HS-27A (cell line): ENCODE measurements at places on chromosomes 2 and 18.

DNA sequence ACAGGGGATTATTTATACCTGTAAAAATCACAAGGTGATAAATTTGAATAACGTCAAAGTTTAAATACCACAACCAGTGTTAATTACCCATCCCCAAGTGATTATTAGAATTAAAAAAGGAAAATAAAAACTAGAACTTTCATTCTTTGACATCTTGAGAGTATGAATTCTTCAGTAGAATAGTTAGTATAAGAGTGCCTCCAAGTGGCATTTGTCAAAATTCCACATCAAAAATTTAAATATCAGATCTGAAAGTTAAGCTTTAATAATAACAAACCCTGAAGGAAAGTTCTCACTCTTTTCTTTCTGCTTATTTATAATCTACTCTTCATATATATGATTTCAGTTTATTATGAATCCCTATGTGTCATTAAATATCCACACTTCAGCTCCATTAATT lies 273.7 kb upstream of the KYNU start:
- DNase-seq = no peak

DNA sequence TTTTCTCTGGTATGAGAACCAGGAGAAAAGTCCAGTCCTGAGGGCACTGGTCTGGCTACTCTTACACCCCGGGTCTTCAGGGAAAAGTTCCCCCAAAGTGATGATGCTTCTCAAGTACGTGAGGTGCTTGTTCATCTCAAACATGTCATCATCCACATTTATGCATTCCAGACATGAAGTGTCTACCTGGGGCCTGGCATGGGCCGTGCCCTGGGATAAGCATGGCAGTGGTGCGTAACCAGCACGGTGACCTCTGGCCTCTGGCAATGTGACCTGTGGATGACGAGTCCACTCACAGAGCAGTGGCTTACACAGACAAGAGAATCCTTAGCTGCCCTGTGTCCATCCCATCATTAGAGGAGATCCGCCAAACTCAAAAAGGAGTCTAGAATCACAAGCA lies 74.8 kb upstream of the LGALSL start:
- DNase-seq = no peak

- no peak for DNase-seq
These were observed 40.1 kb upstream of the SOS1 start for GRCh38 chr2:39160982-39161381.

- no peak for DNase-seq
These were observed 82.7 kb downstream of the TANC1 start for GRCh38 chr2:159051133-159051532.

- DNase-seq = no peak
These were observed 56.9 kb downstream of the COMMD1 start for GRCh38 chr2:61962095-61962984.

GRCh38 chr2:41930807-41931566 lies 116.8 kb upstream of the PKDCC start:
- no peak for DNase-seq

- DNase-seq = no peak
These were observed 97.7 kb downstream of the DPP4 start for GRCh38 chr2:161976295-161976694.

- DNase-seq = no peak
These were observed 22.4 kb downstream of the TMEM200C start for GRCh38 chr18:5872886-5873285.

GRCh38 chr18:55272510-55273243 lies 313.4 kb upstream of the CCDC68 start:
- DNase-seq = no peak

- peak; percentile 4 for DNase-seq
These were observed at the start of gene SETBP1 for GRCh38 chr18:44680273-44681075. TSS of gene SETBP1 (plus strand) at chr18:44680888. CDS start at chr18:44701347, 20,459 bp downstream.

DNA sequence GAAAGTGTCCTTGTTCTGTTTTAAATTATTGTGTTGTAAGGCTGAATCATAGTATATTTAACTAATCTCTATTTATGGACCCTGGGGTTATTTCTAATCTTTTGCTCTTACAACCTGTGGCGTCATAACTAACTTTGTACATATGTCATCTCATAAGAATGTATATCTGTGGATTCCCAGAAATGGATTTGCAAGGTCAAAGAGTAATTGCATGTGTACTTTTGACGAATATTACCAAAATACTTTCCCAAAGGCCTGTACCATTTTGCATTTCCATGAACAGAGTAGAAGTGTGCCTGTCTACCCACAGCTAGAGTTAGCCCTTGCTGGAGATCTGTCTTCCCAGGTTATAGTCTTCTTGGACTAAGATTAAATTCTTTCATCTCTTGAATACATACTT lies 42.8 kb downstream of the SEMA4F start:
- DNase-seq = no peak

GRCh38 chr2:229586012-229586411 lies 128.3 kb downstream of the DNER start:
- DNase-seq = no peak

- no peak for DNase-seq
These were observed 2.9 kb downstream of the CYP26B1 start for GRCh38 chr2:72144632-72145288.

DNA sequence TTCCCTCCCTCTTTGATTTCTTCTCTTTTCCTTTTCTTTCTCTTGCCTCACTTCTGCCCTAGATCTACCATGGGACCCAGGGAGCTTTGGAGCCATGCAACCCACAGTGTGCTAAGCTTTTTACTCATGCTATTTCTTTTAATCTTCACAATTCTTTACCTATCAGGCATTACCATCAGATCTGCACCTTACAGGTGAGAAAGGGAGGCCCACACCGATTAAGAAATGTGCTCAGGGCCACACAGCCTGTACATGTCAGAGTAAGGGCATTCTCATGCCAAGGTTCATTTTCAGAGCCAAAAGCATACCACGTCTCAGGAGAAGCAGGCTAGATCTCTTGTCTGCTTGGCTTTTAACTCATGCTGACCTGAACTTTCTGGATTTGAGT lies 161.9 kb downstream of the RPIA start:
- DNase-seq = no peak

GRCh38 chr2:180644709-180645108 lies 335.7 kb upstream of the UBE2E3 start:
- no peak for DNase-seq

GRCh38 chr2:107553539-107553938 lies 273.2 kb upstream of the RGPD4 start:
- no peak for DNase-seq

GRCh38 chr2:119873350-119874315 lies 113.9 kb downstream of the PTPN4 start:
- DNase-seq = no peak

GRCh38 chr2:113228351-113228750 lies 50.4 kb downstream of the PAX8 start:
- no peak for DNase-seq

DNA sequence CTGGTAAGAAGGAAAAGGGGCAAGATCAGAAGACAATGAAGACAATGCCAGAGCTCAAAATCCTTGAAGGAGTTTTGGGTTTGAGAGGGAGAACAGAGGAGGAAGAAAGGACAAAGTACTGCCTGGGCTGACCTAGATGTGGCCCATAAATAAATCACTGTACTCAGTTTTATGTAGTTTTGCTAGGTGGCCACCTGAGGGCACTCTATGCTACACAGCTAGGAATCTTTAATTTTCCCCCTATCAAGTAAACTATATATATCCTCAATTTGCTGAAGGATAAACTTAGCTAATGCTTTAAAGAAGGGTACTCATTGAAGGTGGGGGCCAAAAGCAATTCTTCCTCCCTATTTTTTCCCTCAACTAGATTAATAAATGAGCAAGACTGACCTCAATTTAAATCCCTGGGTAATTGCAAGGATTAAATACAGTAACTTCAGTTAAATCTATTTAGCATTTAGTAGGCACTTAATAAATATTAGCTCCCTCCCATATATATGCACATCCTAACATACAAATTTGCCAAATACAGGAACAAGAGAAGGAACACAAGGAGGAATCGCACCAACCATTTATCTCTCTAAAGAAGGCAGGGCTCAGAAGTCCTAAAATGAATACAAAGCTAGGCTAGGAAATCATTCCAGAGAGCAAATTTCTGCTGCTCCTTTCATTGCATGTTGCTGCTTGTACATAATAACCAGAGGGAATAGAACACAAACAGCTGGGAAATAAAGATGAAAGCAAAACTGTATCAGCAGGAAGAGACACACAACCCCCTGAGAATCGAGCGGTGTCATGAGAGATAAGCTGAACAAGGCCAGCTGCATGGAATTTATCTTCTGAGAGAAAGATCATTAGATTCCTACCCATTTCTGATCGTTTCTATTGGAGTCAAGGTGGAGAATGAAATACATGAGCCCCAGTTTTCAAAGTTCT lies 540.1 kb downstream of the NRXN1 start:
- peak; percentile 9 for DNase-seq

DNA sequence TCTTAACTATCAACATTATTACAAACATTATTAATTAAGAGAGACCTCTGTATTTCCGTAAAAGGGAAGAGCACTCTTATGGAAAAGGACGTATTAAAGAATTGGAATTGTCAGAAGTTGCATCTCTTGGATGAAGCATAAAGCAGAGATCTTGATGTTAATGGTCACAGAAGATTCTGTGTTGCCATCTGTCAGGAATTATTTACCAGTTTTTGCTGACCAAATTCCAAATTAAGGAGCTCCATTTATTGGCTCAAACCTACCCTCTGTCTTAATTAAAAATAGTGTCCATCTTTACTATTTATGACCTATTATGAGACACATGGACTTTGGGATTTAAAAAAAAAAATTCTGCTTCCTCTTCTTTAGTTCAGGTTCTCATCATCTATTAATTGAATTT lies 232.1 kb downstream of the ARHGAP15 start:
- DNase-seq = no peak

DNA sequence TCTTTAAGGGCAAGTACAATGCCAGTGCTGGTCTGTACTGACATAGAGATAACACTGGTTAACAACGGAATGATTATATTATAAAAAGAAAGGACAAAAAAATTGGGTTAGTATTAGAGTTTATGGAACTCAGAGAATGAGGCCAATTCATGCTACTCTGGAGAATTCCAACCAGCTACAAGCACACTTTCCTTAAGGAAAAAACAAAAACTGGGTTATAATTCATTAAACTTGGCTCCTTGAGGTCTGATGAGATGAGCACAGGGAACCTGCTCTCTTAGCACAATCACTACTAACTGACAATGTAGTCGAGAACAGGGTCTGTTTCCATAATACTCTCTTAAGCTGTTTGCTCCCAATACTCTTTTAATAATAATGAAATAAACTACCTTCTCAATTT lies 165.3 kb downstream of the NRXN1 start:
- DNase-seq = no peak

DNA sequence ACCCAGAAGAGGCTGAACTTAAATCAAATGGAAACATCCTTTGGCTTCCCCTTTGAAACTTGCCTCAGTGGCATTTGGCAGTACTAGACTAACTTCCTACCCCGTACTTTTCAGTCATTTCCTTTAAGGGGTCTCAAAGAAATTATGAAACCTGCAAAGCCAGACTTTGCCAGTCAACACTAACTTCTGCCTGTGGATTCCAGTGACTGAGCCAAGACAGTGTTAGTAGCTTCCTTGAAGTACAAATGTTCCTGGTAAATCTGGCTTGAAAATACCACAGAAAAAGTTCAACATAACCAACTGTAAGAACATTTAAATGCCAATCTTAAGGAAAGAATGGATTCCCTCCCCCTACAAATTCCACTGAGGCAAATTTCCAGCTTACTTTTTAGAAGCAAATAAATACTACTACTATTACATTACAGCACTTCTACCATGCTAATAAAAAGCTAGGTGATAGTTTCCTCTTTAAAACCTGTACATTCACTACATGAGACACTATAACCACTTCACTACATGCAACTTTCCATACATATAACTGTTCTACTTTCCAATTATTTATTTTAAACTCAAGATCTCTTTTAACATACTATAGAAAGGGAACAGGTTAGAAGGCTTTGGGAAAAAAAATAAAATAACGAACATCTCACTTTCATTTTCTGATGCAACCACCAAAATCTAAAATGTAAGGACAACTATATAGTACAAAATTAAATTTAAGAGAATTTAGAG lies 2.4 kb downstream of the PELI1 start:
- no peak for DNase-seq

DNA sequence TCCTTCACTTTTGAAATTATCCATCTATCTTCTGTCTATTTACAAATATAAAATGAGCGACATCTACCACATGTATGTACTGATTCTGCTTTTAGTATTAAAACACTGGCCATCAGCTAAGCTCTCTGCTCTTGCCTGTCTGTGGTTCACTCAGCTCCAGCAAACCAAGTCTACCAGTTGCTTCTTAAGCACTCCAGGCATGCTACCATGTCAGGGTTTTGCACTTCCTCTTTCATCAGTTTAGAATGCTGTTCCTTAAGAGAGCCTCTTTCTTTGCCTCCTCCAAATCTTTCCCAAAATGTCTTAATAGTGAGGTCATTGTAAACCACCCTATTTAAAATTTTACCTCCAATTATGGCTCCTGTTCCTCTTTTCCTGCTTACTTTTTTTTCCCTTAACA lies 59.5 kb downstream of the SCN3A start:
- no peak for DNase-seq

DNA sequence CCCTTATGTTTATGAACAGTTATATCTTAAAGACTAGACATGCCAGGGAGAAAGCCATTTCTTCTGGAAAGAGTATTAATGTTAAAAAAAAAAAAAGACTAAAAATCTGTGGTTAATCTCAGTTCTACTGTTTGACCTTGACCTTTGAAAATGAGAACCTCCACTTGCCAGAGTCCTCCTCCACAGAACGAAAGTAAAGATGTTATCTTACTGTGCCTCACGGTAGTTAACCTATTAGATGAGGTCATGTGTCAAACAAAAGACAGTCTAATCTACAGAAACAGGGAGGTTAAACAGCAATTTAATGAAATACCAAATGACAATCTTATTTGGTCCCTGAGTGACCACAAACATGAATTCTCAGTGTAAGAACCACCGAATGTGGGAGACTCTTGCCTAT lies 51.2 kb downstream of the SLC14A2 start:
- no peak for DNase-seq

DNA sequence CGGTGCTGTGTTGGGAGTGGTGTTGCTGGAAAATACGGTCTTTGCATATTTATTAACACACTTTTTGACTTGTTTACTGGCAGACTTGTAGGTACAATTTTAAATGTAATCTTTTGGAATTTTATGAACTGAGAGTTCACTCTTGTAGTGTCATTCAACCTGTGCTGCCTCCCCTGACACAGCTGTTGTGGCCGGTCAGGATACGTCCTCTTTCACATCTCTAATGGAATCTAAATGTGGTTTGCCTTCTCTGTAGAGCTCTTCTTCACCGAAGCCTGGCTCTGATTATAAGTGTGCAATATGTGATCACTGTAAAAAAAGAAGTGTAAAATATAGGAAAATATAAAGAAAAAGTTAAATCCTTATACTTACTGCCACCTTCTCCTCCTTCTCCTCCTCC lies 94.7 kb downstream of the MAP4K4 start:
- no peak for DNase-seq

- no peak for DNase-seq
These were observed 25.6 kb upstream of the CCDC102B start for GRCh38 chr18:68772268-68772667.

- no peak for DNase-seq
These were observed 27.8 kb upstream of the RNF125 start for GRCh38 chr18:31990823-31991222.
